ENCODE measurements at places on chromosomes 12 and 14.
A peak's percentile ranks its signal among the peaks of the same experiment; 100 is the strongest.

GRCh38 chr12:114995891-114996290, 311.9 kb upstream of the TBX3 start:
- no peak for DNase-seq

- DNase-seq, result peak; percentile 71
These were observed 5.8 kb upstream of the PHLDA1 start for GRCh38 chr12:76037130-76038103.

DNA sequence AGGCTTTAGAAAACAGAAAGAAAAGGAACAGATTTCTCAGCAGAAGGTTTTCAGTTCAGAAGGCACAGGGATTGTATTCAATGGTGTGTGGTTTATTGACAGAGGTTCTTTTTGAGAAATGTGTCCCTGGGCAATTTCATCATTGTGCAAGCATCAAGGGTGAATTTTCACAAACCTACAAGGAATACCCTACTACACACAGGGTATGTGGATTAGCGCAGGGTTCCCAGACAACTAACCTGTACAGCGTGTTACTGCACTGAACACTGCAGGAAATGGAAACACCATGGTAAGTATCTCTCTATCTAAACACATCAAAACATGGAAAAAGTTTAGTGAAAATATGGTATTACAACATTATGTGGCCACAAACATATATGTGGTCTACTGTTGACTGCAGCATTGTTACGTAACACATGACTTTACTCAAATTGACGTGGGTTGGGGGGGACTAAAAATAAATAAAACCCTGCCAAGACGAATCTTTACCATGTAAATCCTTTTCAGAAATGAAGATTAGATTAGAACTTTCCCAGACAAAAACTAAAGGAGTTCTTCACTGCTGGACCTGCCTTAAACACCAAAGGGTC, 893.1 kb downstream of the TMEM121 start:
- no peak for DNase-seq

DNA sequence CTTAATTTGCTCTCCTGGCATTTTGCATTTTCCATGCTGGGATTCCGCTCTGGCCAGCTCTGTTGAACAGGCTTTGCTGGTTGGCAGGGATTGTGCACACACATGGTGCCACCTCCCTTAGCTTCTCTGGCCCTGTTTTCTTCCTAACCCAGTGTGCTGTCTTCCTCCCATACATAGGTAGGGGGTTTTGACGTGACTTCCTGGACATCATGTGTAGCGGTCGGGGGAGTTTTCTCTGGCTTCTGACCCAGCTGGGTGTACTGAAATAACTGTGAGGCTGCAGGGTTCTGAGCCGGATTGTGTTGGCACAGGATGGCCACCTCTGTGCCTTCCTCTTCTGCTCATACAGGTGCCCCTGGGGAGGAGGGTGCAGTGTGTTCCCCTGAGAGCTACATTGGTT, 25.7 kb downstream of the C14orf132 start:
- DNase-seq, result no peak

- DNase-seq, result no peak
These were observed 194.8 kb upstream of the C14orf180 start for GRCh38 chr14:104384776-104385071.

DNA sequence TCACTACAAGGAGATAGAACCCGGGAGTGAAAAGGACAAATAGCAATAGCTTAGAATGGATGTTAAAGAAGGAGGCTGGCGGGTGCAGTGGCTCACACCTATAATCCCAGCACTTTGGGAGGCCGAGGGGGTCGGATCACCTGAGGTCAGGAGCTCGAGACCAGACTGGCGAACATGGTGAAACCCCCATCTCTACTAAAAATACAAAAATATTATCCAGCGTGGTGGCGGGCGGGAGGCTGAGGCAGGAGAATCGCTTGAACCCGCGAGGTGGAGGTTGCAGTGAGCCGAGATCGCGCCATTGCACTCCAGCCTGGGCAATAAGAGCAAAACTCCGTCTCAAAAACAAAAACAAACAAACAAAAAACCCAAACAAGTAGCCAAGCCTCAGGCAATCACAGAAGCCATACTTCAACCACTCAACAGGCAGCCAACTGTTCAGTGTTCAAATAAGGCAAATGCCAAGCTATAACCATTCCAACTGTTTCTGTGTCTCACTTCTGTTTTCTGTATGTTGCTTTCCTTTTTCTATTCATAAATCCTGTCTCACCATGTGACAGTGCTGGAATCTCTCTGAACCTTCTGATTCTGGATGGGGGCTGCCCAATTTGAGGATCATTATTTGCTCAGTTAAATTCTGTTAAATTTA, 3.9 kb upstream of the SPTLC2 start:
- no peak for DNase-seq

GRCh38 chr14:37021390-37021789, 151.0 kb downstream of the SLC25A21 start:
- no peak for DNase-seq

GRCh38 chr12:100833282-100833681, 38.7 kb downstream of the ANO4 start:
- DNase-seq, result no peak

GRCh38 chr12:117067638-117068037, 31.6 kb downstream of the TESC start:
- DNase-seq, result no peak

DNA sequence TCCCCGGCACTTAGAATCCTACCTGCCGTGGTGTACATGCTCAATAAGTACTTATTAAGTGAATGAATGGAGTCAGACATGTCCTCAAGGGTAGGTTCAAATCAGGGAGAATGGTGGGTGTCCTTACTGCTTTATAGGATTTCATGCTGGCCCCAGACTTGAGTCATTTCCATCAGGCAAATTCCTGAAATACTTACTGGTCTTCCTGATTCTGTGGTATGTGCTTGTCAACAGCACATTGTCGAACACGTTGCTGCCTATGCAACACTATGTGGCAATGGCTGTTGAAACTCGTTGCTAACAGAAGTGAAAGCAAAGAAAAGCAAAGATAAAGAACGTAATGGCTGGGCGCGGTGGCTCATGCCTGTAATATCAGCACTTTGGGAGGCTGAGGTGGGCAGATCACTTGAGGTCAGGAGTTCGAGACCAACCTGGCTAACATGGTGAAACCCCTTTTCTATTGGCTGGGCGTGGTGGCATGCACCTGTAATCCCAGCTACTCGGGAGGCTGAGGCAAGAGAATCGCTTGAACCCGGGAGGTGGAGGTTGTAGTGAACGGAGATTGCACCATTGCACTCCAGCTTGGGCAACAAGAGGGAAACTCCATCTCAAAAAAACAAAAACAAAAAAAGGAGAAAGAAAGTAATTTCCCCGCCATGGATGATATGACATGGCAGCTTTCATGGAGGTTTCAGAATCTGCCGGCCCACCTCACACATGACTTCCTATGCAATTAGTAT, 214.9 kb downstream of the ZFP36L1 start:
- no peak for DNase-seq

DNA sequence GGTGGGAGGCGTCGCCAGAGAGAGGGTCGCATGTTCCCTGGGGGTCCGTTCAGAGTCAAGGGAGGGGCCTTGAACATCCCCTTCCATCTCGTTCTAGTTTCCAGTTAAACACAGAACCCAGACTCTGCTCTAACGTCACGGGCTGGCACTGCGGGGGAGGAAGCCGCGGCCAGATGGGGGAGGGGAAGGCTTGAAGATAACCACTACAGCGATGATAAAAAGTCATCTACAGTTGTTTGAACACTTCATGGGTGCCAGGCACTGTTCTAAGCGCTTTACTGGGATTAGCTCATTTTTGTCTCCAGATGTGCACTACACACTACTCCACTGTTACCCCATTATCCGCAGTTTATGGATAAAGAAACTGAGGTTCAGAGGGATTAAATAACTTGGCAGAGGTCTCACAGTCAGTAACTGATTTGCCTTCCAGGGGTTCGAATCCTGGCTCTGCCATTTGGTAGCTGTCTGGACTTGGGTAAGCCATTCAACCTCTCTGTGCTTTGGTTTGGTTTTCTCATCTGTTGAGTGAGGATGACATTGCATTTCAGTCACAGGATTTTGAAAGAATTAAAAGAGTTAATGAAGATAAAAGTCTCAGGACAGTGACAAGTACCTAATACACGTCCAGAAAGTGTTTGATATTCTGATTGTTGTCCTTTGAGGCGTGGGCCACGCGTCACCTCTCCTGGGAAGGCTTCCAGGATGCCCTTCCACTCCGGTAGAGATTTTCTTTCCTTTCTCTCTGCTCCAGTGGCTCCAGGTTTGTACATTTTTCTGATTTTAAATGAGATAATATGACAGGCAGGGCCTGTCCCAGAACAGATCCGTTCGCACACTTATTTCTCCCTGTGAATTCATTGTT, 798 bp upstream of the RASAL1 start:
- peak; percentile 41 for DNase-seq

DNA sequence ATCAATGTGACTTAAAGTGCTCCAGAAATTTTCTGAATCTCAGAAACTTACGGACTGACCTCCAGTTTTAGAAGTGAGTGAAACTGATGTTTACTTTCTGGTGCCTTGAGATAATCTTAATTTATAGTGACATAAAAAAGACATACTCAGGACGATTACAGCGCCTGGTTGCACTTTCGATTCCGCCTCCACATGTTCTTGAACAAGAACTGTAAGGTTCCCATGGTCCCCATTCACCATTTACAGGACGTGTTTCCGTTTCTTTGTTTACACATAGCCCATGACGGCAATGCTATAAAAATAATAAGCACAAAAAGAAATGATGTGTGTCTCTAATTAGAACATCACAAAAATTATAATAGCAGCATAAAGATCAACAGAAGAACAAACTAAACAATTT, 98.2 kb downstream of the ADAMTS20 start:
- DNase-seq, result no peak

GRCh38 chr14:41609704-41610183, 3.1 kb downstream of the LRFN5 start:
- no peak for DNase-seq

DNA sequence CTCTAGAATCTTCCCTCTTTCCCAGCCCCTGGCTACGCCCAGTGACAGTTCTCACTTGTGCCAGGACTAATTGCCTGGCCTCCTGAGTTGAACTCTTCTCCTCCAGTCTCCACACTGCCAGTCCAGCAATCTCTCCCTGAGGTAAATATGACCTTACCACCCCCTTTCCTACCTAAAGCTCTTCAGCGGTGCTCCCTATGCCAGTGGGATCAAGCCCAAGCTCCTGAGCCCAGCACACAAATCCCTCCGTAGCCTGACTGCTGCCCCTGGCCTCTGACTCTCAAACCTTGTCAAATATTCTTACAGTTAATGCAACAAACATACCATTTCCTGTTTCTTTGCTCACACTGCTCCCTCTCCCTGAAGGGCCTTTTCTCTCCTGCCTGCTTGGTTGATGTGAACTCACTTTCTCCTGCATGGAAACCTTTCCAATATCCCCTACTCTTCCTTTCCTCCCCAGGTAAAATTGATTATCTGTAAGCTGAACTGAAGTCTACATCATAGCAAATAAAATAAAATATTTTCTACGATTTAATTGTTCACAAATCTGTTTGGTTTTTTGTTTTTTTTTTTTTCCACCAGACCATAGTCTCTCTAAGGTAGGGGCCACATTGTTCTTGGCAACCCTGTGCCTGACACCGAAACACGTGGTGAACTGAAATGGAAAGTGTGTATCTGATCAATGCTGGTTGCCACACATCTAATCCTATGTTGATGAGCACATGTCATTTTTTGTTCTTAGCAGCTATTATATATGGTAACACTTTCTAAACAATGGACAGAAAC, 147.5 kb downstream of the SLC38A6 start:
- DNase-seq, result no peak

GRCh38 chr12:110775997-110776396, 33.3 kb upstream of the PPP1CC start:
- no peak for DNase-seq

GRCh38 chr14:88775532-88775931, 17.2 kb downstream of the EML5 start:
- no peak for DNase-seq

- DNase-seq, result peak; percentile 60
These were observed 101.2 kb downstream of the NELL2 start for GRCh38 chr12:44774815-44775411.

DNA sequence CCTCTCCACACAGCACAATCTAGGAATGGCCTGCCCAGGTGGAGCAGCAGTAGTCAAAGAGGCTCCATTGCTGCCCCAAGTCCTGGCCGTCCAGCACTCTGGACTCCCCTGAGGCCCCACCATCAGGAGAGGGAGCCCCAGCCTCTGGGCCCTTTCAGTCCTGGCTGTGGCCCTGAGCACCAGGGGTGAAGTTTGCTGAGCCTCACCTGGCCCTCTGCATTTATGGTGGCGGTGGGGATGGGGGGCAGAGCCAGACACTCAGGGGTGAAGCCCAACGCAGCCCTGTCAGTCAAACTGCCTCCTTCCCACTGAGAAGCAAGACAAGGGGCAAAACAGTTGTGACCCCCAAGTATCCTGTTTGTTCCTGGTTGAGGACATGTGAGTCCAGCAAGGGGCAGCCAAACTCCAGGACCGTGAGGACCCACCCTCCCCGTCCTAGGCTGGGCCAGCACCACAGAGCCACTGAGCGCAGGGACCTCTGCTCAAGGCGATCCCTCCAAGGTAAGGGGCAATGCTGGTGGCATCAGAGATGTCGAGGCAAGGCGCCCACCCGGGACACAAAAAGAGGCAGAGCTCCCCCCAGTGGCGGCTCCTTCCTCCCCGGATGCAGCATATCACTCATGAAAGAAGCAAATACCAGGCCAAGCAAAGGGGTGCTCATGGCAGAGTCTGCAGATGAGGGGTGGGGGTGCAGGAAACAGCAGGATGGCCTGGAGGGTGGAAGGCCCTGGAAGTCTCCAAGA, 4.8 kb upstream of the AMN start:
- DNase-seq, result peak; percentile 61

DNA sequence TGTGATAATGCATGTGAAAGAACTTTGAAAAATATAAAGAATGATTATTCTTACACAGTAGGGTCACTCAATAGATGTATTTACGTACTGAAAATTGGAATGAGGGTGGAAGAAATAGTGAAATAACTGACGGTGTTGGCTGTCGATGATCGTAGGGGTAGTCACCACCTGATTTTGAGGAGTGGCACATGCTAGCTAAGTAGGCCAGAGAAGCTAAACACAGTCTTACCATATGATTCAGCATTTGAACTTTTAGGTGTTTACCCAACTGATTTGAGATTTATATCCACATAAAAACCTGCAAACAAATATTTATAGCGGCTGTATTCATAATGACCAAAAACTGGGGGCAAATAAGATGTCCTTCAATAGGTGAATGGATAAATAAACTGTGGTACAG, 47.6 kb upstream of the HIF1A start:
- DNase-seq, result no peak
